ENCODE measurements at places on chromosomes 13 and 19.

DNA sequence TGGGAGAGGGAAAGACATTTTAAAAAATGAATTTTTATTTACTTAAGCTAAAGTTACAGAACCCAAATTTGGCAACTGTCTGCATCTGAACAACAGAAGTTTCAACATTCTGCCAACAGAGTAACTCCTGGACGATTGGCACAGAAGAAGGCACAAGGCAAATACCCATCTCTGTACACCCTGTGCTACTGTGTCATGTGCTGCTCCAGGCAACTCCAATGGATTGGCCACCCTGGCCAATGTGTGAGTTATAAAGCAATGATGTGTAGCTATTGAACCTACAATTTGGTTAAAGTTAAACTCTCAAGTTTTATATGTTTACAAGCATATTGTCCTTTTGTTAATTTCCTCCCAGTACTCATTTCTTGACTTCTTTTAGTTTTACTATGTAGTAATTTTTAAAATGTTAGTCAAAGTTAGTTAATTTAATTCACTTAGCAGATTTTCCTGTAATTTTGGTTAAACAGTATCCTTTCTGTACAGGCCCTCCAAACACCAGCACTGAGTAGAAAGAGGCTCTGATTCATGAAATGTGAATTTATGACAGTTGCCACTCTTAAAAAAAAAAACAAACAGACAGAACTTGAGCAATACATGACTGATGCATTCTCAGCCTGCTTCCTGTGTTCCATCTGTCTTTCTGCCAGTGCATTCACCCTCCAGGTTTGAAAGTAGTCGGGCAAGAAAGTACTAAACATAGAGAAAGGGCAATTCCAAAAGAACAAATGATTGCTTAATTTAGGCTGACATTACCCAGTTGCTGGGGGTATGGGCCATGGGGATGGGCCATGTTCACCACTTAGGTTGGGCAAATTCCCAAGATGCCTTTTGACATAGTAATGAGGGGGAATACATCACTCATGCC lies 5.9 kb downstream of the STARD13 start:
- peak overlapping the region; percentile 13 for H3K4me3 ChIP-seq
- H3K27me3 ChIP-seq: no peaks in the 10 kb centered on the region
- peak overlapping the region; percentile 96 for H3K27ac ChIP-seq

GRCh38 chr13:95447814-95448213 lies 104.7 kb upstream of the CLDN10 start:
- no peak overlapping the region for H3K27ac ChIP-seq
- no peaks in the 10 kb centered on the region for H3K36me3 ChIP-seq
- H3K4me1 ChIP-seq: no peaks in the 10 kb centered on the region

DNA sequence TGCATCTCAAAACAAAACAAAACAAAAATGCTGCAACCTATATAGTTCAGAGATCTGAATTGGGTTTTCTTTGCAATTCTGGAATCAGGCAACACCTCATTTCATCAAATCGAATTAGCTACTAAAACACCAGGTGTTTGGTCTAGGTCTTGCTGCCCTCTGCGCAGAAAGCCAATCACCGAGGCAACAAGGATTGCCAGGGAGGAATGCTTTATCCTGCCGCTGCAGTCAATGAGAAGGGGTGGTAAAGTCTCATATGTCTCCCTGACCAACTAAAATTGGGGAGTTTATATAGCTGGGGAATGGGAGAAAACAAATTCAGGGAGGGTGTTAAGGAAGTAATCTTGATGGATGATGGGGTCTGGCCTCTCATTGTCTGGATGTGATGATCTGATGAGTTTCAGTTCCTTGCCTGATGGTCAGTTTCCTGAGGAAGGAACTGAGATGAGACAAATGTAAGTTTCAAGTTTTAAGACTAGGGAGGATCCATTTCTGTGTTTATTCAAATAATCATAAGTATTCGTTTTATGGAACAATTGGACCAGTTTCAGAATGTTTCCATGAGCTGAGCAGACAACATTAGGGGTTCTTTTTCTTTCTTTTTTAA lies 5.0 kb upstream of the YJU2 start:
- H3K27me3 ChIP-seq: peaks cover 11% of the 10 kb centered on the region
- H3K4me3 ChIP-seq: no peak overlapping the region
- peak overlapping the region; percentile 27 for H3K27ac ChIP-seq
- H3K4me1 ChIP-seq: peaks cover 6% of the 10 kb centered on the region

- H3K4me1 ChIP-seq: no peaks in the 10 kb centered on the region
- DNase-seq: no peak
- H3K4me3 ChIP-seq: no peak overlapping the region
- H3K27me3 ChIP-seq: no peaks in the 10 kb centered on the region
Measured at GRCh38 chr13:84831666-84832657, 949.7 kb upstream of the SLITRK1 start.

GRCh38 chr19:16375157-16375935 lies 50.7 kb downstream of the KLF2 start:
- H3K4me3 ChIP-seq: no peak overlapping the region
- H3K4me1 ChIP-seq: peaks cover 59% of the 10 kb centered on the region
- no peak for DNase-seq
- no peaks in the 10 kb centered on the region for H3K27me3 ChIP-seq
- no peak overlapping the region for H3K27ac ChIP-seq

- H3K27ac ChIP-seq: no peak overlapping the region
- no peak for DNase-seq
- no peaks in the 10 kb centered on the region for H3K36me3 ChIP-seq
- H3K4me1 ChIP-seq: peaks cover 23% of the 10 kb centered on the region
Measured at GRCh38 chr13:59681636-59682311, 482.0 kb downstream of the DIAPH3 start.

GRCh38 chr19:53389571-53389970 lies 5.4 kb upstream of the ZNF765 start:
- H3K27me3 ChIP-seq: peaks cover 15% of the 10 kb centered on the region
- no peak overlapping the region for H3K27ac ChIP-seq
- H3K36me3 ChIP-seq: peaks cover 18% of the 10 kb centered on the region
- no peak for DNase-seq
- H3K4me1 ChIP-seq: peaks cover 7% of the 10 kb centered on the region

DNA sequence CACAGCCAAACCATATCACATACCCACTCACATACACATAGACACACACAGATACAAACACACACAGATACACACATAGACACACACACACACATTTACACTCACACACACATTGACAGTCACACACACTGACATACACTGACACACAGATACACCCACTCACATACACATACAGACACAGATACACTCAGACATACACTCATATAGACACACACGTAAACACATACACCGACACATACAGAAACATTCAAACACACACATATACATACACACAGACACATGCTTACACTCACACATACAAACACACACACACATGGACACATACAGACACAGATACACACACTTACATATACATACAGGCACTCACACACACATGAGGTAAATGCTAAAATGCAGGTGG lies 30.2 kb downstream of the GJA3 start:
- no peak overlapping the region for H3K27ac ChIP-seq
- H3K27me3 ChIP-seq: peaks cover 68% of the 10 kb centered on the region
- no peaks in the 10 kb centered on the region for H3K36me3 ChIP-seq
- DNase-seq: no peak
- peaks cover 46% of the 10 kb centered on the region for H3K4me1 ChIP-seq
- H3K4me3 ChIP-seq: no peak overlapping the region

Data from left ventricle myocardium inferior (tissue), 1 donor.